ENCODE measurements at places on chromosomes 3 and 15.

DNA sequence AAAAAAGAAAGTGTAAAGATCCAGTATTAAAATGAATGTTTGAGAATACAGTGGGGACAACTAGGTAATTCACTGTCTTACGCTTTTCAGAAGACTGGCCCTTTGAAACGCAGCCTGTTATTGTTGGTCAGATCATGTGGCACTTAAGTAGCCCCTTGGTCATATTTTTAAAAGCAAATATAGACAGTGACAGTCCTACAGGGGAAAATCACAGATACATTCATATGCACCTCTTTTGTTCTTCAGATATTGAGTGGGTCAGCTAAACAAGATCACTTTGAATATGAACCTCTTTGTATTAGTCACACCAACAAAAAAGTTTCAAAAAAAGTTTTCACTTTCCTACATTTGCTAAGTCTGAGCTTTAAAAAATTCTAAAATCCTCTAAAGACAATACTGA lies 36.0 kb downstream of the TIGIT start:
- no peak for DNase-seq

DNA sequence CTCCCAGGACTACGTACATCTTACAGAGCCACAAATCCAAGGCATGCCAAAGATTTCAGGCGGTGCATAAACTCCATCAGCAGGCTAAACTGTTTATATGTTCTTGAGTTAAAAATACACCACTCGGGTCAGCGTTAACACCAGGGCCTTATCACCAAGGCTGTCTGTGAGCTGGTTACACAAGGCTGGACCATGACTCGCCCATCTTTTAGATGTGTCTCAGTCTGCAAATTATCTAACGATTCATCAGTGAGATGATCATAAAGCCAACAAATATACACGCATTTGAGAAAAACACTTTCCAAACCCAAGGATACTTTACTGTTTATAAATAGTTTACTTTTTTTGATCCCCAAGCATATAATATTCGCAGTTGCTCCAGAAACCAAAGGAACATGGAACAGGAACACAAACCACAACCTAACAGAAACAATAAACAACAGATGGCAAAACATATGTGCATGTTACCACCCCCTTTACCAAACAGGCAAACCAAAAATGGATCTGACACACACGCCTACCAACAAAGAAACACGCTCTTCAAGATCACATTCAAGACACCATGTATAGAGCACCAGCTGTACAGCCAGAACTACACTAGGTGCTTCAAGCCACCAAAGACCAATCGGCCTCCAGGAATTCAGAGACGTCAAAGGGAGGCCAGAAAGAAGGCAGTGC lies 15.4 kb downstream of the LRIG1 start:
- peak; percentile 69 for DNase-seq

DNA sequence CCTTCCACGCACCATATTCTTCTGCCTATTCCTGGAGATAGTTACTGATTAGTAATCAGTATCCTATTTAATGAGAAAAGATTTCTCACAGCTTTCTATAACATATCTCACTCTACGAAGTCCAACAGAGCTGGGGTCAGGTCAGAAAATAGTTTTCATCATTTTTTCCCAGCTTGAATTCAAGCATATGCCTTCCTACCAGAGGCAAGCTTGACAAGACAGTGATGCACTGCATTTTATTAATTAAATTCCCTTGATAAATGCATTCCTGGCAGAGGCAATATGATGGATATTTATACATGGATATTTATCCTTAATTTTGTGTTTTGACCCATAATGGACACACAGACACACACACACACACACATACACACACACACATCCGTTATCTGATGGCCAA lies 961.4 kb downstream of the EPHA3 start:
- DNase-seq, result no peak

GRCh38 chr3:41350441-41350840 lies 151.1 kb downstream of the CTNNB1 start:
- no peak for DNase-seq

- DNase-seq, result no peak
These were observed 6.4 kb upstream of the ITGB5 start for GRCh38 chr3:124893526-124893925.

DNA sequence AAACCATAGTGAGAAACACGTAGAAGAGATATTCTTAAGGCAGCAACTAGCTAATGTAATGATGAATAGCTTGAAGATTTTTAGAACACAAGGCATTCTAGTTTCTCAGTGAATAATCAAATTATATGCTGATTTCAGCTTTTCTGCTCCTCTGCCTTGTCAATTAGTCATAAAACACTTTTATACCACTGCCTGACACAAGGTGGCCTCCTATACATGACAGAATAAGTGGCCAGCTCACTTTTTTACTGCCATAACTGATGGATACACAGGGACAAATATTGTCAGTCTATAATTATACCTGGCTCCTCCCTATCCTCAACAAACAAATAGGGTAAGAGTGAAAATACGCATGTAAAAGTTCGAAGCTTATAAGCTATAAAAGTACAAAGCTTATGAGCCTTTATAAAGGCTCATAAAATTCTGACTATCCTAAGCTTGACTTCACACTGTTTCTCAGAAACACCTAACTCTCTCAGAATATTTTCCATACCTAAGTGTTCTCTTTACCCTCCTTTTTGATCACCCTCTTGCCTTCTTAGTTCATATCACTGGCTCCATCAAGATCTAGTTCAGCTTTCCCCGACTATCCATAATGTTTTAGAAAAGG lies 81.6 kb downstream of the HERC1 start:
- DNase-seq, result peak; percentile 59

All from H4 (cell line).